ENCODE measurements at places on chromosomes 5 and 9.

DNA sequence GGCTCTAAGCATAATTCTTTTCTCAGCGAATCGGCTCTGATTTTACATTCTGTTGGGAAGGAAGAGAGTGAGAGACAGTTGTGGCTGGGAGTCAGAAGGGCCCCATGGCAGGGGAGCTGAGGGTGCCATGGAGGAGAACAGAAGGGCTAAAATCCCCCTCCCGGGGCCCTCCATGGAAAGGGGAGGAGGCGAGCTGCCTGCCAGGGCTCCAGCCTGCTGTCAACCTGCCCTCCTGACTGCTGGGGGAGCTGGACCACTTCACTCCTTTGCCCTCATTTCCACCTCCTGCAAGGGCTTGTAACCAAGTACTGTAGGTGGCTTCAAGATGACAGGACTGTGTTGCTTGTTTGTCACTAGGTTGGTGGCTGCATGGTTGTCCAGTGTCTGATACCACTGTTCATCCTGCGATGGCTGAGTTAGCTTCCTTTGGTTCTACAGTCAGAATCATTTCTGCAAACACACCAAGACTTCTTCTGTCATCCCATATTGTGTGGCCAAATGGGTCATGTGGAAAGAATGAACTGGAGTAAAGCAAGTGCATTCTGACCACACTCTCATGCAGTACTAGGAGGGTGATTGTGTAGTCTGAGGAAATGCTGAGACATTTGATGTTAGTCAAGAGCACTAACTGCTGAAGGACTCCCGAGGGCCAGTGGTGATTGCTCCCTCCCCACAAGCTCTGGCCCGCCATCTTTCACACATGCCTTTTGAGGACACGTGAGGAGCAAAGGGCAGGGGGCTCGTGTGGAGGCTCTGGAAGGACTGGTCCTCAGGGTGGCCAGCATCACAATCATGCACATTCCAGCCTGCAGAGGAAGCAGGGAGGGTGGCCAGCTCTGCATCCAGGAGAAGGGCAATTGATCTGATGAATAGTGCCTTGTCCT is 307.2 kb downstream of the GADD45G start:
- no peak for DNase-seq

GRCh38 chr9:78278177-78278777 is 18.6 kb upstream of the PSAT1 start:
- no peak for DNase-seq

- no peak for DNase-seq
Measured at GRCh38 chr9:89525446-89526374, 27.8 kb upstream of the SEMA4D start.

DNA sequence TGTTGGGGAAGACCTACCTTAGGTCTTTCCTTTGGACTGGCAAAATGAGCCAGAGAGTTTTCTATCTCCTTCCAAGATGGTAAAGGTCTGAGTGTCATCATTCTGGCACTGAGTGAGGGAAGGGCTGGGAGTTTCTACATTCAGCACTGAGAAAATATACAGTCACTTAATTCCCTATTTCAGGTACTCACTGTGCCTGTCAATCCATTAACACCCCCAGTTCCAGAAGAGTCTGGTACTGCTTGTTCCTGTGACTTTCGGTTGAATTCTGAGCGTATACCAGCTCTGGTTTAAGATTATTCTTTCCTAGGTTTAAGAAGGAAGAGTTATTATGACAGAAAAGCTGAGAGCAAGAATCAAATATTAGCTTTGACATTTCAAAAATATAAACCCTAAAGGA is 68.4 kb downstream of the MTX3 start:
- DNase-seq, result no peak

DNA sequence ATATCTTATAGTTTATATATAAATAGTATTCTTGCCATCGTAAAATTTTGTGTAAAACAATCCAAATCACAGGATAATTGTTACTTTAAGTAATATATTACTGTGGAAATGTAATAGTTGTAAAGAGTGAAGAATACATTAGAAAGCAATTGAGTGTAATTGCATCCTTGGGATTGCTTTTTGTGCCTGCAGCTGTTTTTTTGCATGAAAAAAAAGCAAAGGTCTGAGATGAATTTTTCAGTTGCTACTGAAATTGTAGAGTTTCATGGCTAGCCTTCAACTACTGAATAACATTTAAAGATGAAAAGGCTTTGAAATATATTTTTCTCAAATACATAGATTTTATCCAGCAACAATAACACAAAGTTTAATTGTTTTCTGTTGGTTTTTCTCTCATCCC is 232.0 kb upstream of the FAM174A start:
- no peak for DNase-seq

GRCh38 chr5:58716713-58717112 is 133.8 kb downstream of the RAB3C start:
- DNase-seq, result no peak

DNA sequence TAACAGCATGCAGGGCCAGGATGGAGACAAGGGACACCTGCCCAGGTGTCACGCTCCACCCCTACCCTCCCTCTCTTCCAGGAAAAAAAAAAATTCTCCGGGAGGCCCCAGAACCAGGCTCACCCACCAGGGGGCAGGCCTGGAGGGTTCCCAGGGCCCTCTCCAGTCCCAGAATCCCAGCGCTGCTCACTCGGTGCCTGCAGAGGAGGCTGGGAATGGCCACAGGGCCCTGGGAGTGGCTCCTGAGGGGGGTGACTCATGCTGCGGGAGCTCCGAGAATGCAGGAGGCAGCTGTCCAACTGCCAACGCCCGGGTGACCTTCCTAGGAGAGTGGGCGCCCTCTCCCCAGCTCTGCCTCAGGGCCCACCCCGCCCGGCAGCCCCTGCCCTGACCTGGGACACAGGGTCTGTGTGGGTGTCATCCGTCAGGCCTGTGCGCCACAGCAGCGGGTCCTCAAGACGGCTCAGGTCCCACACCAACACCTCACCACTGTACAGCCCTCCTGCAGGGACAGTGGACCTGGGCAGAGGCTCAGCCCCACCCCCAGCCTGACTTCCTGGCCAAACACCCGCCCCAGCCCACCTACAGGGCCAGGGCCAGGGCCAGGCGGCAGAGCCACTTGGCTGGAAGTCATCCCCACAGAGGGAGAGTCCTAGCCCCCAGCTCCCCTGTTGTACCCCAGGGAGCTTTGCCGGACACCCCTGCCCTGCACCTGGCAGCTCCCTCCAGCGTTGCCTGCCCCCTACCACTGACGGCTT is 21.2 kb downstream of the DYNC2I2 start:
- no peak for DNase-seq

DNA sequence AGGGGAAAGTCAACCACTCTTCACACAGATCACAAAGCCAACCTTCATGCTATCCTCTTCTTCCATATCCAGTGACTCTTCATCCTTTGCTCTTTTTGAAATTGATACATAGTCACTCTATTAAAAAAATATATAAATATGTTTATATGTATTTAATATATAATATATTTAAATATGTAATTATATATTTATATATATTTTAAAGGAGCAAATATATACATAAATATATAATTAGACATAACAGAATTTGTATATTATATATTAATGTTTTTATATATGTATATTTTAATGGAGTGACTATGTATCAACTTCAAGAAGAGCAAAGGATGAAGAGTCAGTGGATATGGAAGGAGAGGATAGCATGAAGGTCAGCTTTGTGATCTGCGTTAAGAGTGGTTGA is 374.9 kb downstream of the CDH9 start:
- DNase-seq, result no peak

GRCh38 chr9:76032038-76032796 is 141.7 kb downstream of the PCSK5 start:
- DNase-seq, result no peak

DNA sequence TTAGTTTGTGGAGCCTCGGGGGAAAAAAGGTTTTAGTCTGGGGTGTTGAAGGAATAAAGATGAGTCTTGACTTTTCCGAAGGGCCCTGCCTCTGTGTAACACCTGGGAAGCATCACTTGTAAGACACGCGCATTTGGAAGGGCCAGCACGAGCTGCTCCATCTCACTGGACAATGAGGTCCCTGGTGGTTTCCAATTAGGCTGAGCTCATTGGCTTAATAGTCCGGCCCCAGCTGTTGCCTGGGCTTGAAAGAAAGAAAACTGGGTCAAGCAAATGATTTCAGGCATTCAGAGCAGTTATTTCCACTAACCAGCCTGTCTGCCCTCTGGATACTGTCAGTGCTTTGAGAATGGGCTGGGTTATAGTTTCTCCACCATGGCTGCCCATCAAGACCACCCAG is 64.5 kb downstream of the NSUN2 start:
- no peak for DNase-seq

- DNase-seq, result no peak
Measured at GRCh38 chr9:81031422-81032029, 657.8 kb downstream of the TLE1 start.

GRCh38 chr5:102807878-102808502 is 52.9 kb downstream of the PAM start:
- DNase-seq, result no peak

GRCh38 chr9:124216474-124217176 is 41.1 kb upstream of the NEK6 start:
- DNase-seq, result no peak

DNA sequence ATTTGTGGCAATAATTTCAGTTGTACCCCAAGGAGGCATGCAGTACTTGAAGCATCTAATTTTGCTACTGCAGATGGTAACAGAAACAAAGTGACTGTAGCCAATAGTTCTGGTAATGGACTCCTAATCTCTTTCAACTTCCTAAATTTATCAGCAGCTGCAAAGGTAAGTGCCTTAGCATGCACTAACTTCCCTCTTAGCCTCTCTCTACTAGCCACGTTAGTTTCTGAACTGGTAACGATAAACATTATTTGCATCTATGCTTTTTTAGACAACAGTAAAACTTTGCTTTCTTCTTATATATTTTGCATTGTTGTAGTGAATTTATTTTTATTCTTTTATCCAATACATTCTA is 6.2 kb upstream of the CKS2 start:
- no peak for DNase-seq

GRCh38 chr9:13500034-13500433 is 220.5 kb upstream of the MPDZ start:
- DNase-seq, result no peak

- DNase-seq, result no peak
Measured at GRCh38 chr5:6448141-6448491, 543 bp upstream of the UBE2QL1 start.

- DNase-seq, result no peak
Measured at GRCh38 chr5:91219091-91219802, 163.9 kb downstream of the ARRDC3 start.

Measured in NCI-H446 (cell line).